ENCODE measurements at places on chromosomes 4 and X. TPM values are rescaled to one million over a fixed set of nuclear protein-coding genes. Genes with fewer than 3 reads are reported as not detected.

IL9R gene
- total RNA-seq = not detected

NCAPG gene
- 26.9 TPM for total RNA-seq

CABS1 gene
- total RNA-seq = not detected

ARAP2 gene
- total RNA-seq = 30.0 TPM

SMIM43 gene
- not detected for total RNA-seq

DNA sequence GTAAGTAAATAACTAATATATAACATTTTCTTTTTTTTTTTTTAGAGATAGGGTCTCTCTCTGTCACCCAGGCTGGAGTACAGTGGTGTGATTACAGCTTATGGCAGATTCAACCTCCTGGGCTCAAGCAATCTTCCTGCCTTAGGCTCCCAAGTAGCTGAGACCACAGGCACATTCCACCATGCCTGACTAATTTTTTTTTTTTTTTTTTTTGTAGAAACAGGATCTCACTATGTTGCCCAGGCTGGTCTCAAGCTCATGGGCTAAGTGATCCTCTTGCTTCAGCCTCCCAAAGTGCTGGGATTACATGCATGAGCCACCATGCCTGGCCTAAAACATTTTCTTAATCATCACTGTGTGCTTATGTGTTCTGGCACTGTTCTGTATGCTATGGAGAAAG is 32.8 kb downstream of the MGARP start:
- DNase-seq = no peak
- H3K27me3 ChIP-seq = no peaks in the 10 kb centered on the region
- no peaks in the 10 kb centered on the region for H3K36me3 ChIP-seq
- no peak overlapping the region for H3K4me3 ChIP-seq
- no peak overlapping the region for H3K27ac ChIP-seq

DNA sequence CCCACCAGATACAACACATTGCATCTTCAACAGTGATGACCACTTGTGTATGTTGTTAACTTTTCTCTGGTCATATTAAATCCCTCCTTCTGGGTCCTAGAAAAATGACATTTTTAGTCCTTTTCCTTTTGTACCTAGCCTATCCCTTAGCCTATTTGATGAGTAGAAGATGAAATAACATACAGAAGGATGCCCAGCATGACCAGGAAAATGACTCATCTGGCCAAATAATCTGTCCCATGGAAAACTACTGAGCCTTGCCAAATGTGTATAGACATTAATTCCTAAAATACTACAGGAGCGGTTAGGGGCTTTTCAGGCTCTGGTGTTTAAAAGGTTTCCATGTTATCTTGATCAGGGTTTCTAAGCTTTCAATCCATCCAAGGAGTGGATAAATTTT is 129.0 kb upstream of the KCNIP4 start:
- no peaks in the 10 kb centered on the region for H3K36me3 ChIP-seq
- H3K27me3 ChIP-seq = no peaks in the 10 kb centered on the region
- no peaks in the 10 kb centered on the region for H3K4me1 ChIP-seq
- DNase-seq = no peak

GRCh38 chr4:56134266-56134665 is 185.5 kb downstream of the CEP135 start:
- H3K27ac ChIP-seq = peak overlapping the region; percentile 21
- peak; percentile 13 for DNase-seq
- H3K27me3 ChIP-seq = no peaks in the 10 kb centered on the region
- H3K36me3 ChIP-seq = peaks cover 6% of the 10 kb centered on the region
- peaks cover 27% of the 10 kb centered on the region for H3K4me1 ChIP-seq
- no peak overlapping the region for H3K4me3 ChIP-seq

GRCh38 chr4:110860125-110860524 is 237.2 kb upstream of the PITX2 start:
- H3K4me1 ChIP-seq = no peaks in the 10 kb centered on the region
- H3K27me3 ChIP-seq = no peaks in the 10 kb centered on the region
- DNase-seq = no peak
- no peak overlapping the region for H3K4me3 ChIP-seq

- DNase-seq = no peak
- H3K36me3 ChIP-seq = peaks cover 28% of the 10 kb centered on the region
- no peak overlapping the region for H3K4me3 ChIP-seq
- no peak overlapping the region for H3K27ac ChIP-seq
- peaks cover 21% of the 10 kb centered on the region for H3K4me1 ChIP-seq
- peaks cover 14% of the 10 kb centered on the region for H3K27me3 ChIP-seq
Observed at GRCh38 chr4:2243681-2244380, 1.9 kb upstream of the HAUS3 start.

- no peaks in the 10 kb centered on the region for H3K27me3 ChIP-seq
- no peak overlapping the region for H3K4me3 ChIP-seq
- no peak overlapping the region for H3K27ac ChIP-seq
- H3K36me3 ChIP-seq = peaks cover 30% of the 10 kb centered on the region
- no peak for DNase-seq
Observed at GRCh38 chrX:23699636-23700194, 32.4 kb downstream of the PRDX4 start.

- no peak overlapping the region for H3K4me3 ChIP-seq
- no peak overlapping the region for H3K27ac ChIP-seq
- H3K36me3 ChIP-seq = no peaks in the 10 kb centered on the region
- peaks cover 16% of the 10 kb centered on the region for H3K4me1 ChIP-seq
- no peaks in the 10 kb centered on the region for H3K27me3 ChIP-seq
Observed at GRCh38 chr4:14168919-14169318, 541.4 kb upstream of the BOD1L1 start.

DNA sequence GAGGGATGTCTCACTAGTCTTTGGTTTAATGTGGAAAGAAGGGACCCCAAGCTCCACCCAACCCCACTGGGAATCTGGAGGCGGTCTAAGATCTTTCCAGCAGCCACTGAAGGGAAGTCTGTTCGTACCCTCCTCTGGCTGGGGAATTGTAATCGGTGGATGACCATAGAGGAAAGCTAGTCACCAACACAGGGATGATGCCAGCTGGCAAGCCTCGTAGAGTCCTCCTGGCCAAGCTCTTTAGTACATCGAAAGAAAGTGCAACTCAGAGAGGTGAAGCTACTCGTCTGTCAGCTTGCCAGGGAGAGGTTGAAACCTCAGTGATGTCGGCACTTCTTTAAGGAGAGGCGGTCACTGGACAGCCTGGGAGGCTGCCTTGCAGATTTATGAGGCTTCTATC is 58.7 kb downstream of the MAMLD1 start:
- H3K27ac ChIP-seq = no peak overlapping the region
- no peak for DNase-seq
- no peaks in the 10 kb centered on the region for H3K27me3 ChIP-seq
- no peaks in the 10 kb centered on the region for H3K4me1 ChIP-seq
- no peak overlapping the region for H3K4me3 ChIP-seq
- no peaks in the 10 kb centered on the region for H3K36me3 ChIP-seq

DNA sequence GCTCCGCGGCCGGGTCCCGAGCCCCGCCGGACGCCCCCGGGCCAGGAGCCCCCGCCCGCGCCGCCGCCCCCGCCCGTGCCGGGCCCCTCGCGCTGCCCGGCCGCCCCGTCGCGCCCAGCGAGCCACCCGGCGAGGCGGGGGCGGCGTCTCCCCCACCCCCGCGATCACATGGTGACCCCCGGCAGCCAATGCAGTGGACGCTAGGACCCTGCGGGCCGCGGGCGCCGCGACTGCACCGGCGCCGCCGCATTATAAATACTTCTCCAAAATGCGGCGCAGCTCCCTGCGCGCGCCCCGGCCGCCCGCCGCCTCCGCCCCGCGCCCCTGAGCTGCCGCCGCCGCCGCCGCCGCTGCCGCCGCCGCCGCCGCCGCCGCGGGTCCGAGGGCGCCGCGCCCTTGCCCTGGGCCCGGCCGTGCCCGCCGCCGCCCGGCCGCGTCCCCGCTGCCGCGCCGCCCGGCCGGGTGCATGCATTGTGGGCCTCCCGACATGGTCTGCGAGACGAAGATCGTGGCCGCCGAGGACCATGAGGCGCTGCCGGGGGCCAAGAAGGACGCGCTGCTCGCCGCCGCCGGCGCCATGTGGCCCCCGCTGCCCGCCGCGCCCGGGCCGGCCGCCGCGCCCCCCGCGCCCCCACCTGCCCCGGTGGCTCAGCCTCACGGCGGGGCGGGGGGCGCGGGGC is at the start of gene NAT8L:
TSS of gene NAT8L (plus strand) at position 282 of the 680 bp plus-strand sequence. CDS start at position 467, 185 bp downstream.
- peaks cover 26% of the 10 kb centered on the region for H3K27me3 ChIP-seq
- DNase-seq = no peak
- no peak within 1 kb of the TSS for H3K4me3 ChIP-seq

GRCh38 chr4:56255820-56256219 is 131.5 kb downstream of the AASDH start:
- no peak overlapping the region for H3K27ac ChIP-seq
- H3K4me1 ChIP-seq = no peaks in the 10 kb centered on the region
- H3K27me3 ChIP-seq = no peaks in the 10 kb centered on the region
- H3K4me3 ChIP-seq = no peak overlapping the region
- no peaks in the 10 kb centered on the region for H3K36me3 ChIP-seq

GRCh38 chr4:111404673-111405072 is 740.6 kb upstream of the FAM241A start:
- DNase-seq = no peak
- no peak overlapping the region for H3K4me3 ChIP-seq
- no peaks in the 10 kb centered on the region for H3K27me3 ChIP-seq
- H3K4me1 ChIP-seq = no peaks in the 10 kb centered on the region

- peaks cover 2% of the 10 kb centered on the region for H3K4me1 ChIP-seq
- no peak overlapping the region for H3K4me3 ChIP-seq
- no peak overlapping the region for H3K27ac ChIP-seq
- H3K36me3 ChIP-seq = peaks cover 7% of the 10 kb centered on the region
Observed at GRCh38 chr4:76965866-76966579, 16.5 kb downstream of the SEPTIN11 start.

DNA sequence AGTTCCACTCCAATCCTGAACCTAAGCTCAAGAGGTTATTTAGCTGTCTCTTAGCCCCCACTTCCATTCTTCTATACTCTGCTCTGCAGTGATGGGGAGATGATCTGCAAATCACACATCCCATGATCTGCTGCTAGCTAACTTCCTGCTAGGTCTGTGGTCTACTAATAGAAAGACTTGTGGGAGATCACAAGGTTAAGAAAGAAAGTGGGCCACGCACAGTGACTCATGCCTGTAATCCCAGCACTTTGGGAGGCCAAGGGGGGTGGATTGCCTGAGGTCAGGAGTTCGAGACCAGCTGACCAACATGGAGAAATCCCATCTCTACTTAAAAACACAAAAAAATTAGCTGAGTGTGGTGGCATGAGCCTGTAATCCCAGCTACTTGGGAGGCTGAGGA is 471.1 kb upstream of the NWD2 start:
- peaks cover 11% of the 10 kb centered on the region for H3K4me1 ChIP-seq
- H3K36me3 ChIP-seq = peaks cover 6% of the 10 kb centered on the region
- H3K27ac ChIP-seq = no peak overlapping the region
- no peak for DNase-seq
- H3K27me3 ChIP-seq = no peaks in the 10 kb centered on the region

DNA sequence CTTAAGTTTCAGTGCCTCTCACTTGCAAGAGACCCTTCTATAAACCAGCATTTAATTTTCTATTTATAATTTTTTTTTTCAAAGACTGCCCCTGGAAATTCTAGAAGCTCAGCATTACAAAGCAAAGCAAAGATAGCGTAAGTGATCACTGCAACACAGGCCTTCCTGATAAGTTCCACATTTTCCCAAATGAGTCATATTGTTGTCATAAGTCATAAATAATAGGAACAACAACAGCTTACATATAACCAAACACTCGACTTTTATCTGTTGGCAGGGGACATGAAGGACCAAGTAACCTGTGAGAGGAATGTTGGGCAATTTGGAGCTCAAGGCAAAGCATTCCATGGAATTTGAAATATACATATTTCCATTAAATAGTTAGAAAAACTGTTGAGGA is 815.5 kb downstream of the DMD start:
- no peak for DNase-seq
- no peaks in the 10 kb centered on the region for H3K36me3 ChIP-seq
- no peaks in the 10 kb centered on the region for H3K4me1 ChIP-seq
- no peak overlapping the region for H3K4me3 ChIP-seq
- no peak overlapping the region for H3K27ac ChIP-seq
- no peaks in the 10 kb centered on the region for H3K27me3 ChIP-seq
